ENCODE measurements at places on chromosomes 16 and 17.

- no peak for DNase-seq
Observed at GRCh38 chr16:56812884-56813283, 52.1 kb upstream of the SLC12A3 start.

- no peak for DNase-seq
Observed at GRCh38 chr16:81532491-81533174, 88.0 kb downstream of the CMIP start.

DNA sequence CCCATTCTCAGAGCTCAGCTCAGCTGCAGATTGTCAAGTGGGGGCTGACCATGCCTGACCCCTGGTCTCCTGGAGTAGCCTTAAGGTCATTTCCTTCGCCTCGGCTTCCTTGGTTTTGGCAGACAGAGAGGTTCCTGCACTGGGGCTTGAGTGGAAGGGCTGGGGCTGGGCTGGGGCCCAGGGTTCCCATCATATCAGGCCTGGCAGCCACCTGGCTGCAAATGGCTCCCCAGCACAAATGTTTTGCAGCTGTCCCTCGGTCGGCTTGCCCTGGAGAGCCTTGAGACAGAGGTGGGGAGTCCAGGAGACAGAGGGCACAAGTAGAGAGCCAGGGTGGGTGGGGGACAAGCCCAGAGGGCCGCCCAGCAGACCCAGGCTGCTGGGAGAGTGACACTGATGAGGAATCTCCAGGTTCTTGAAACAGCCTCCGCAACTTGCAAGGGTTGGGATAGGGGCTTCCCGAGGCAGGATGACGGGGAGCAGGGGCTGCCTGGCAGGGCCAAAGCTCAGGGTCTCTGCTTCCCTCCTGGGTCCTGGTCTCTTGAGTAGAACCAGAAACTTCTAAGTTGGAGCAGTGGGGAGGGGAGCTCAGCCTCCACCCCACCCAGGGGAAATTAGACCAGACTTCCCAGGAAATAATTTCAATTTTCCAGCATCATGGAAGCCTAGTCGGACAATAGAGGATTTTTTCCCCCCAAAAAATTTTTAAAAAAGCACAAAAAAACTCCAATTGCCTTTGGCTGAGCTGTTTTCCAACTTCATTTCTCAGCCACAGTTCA lies 19.3 kb downstream of the IGFBP4 start:
- no peak for DNase-seq

- no peak for DNase-seq
Observed at GRCh38 chr17:34579017-34579946, at the start of gene TMEM132E. Gene TMEM132E, plus strand, starts transcription at chr17:34579582. Its CDS starts 1,495 bp downstream, at chr17:34581077.

- DNase-seq, result no peak
Observed at GRCh38 chr17:7717756-7718350, 309 bp downstream of the DNAH2 start.

- DNase-seq, result no peak
Observed at GRCh38 chr17:27810211-27810901, 10.0 kb upstream of the NOS2 start.

- peak; percentile 63 for DNase-seq
Observed at GRCh38 chr16:27251541-27252205, 16.9 kb downstream of the NSMCE1 start.

DNA sequence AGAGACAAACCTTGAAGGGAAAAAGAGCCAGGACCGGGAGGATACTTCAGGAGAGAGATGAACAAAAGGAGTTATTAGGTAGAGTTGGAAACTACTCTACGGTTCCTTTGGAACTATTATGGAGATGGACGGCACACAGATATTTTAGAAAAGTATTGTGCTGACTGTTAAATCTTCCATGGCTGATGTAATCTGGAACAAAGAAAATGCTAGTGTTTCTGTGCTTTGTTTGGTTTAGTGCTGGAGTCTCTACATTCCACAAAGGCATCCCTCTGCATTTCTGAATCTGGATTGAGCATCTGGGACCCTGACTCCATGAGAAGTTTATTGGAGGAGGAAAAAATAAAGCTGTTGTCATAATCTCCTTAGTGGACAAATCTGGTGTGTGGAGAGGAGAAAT lies 57.2 kb downstream of the RPGRIP1L start:
- no peak for DNase-seq

GRCh38 chr17:68491381-68492231 lies 20.6 kb upstream of the PRKAR1A start:
- DNase-seq, result no peak

DNA sequence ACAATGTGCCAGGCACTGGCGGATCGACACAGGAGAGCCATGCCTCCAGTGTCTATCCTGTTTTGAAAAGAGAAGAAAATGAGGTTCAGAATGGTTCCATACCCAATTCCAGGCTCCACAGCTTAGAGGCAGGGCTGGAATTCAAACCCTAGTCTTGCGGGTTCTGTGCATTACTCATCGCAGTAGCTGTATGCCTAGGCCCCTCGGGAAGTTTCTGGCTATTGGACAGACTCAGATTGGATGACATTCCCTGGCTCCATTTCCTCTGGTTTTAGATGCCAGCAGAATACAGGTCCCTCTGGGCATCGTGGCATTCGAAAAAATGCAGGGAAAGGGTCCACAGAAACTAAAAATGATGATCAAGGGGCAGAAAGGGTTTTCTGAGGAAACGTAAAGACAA lies 184.7 kb downstream of the COPRS start:
- no peak for DNase-seq

DNA sequence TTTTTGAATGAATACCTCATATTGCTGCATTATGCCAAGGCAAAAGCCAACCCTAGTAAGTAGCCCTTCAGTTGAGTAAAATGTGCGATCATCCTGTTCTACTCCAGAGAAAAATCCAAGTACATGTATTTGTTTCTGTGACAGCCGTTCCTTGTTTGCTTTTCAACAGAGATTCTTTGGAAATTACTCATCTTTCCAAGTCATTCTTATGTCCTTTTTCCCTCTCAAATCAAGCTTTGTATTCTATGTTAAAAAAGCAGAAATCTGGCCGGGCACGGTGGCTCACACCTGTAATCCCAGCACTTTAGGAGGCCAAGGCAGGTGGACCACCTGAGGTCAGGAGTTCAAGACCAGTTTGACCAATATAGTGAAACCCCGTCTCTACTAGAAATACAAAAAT lies 112.9 kb upstream of the HAS3 start:
- peak; percentile 13 for DNase-seq

DNA sequence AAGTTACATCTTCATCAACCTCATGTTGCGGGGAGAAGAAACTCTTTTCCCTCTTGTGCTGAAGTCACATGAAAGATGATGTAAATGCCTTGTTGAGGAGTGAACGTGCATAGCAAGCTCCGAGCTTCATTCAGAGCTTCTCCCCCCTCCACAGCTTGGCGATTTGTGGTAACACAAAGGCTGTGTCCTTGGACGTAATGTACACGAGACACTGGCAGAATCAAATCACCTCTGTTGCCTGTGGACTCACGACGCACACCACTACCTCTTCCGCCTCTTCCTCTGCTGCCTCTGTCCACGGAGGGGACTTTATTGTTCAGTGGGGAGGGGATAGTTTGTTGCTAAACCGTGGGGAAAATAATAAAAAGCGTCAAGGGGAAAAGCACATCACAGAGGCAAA lies 54.9 kb upstream of the CHMP6 start:
- DNase-seq, result no peak

Measured in foreskin melanocyte (primary cell).